ENCODE measurements at places on chromosomes 2 and 18. TPM values are rescaled to one million over a fixed set of nuclear protein-coding genes. Genes with fewer than 3 reads are reported as not detected.

The STAMBP gene
- 32.4 TPM for total RNA-seq

- DNase-seq: no peak
Observed at GRCh38 chr2:53490659-53491058, 276.9 kb upstream of the CHAC2 start.

The HRH4 gene
- not detected for total RNA-seq

DNA sequence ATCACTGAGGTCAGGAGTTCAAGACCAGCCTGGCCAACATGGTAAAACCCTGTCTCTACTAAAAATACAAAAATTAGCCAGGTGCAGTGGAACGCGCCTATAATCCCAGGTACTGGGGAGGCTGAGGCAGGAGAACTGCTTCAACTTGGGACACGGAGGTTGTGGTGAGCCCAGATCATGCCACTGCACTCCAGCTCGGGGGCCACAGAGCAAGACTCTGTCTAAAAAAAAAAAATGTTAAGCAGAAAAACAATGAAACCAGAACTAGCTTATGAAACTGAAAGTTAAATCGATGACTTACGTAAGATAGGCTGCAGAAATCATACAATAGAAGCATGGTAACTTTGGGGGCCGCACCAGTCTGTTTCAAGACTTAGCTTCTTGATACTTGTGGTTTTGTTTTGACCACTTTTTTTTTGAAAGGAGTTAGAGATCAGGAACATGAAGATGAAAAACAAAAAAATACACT is 6.2 kb upstream of the GPR155 start:
- DNase-seq: no peak

GRCh38 chr2:9630117-9630735 is 571 bp downstream of the YWHAQ start:
- peak; percentile 93 for DNase-seq

- no peak for DNase-seq
Observed at GRCh38 chr2:3656762-3657721, 958 bp upstream of the ALLC start.

DNA sequence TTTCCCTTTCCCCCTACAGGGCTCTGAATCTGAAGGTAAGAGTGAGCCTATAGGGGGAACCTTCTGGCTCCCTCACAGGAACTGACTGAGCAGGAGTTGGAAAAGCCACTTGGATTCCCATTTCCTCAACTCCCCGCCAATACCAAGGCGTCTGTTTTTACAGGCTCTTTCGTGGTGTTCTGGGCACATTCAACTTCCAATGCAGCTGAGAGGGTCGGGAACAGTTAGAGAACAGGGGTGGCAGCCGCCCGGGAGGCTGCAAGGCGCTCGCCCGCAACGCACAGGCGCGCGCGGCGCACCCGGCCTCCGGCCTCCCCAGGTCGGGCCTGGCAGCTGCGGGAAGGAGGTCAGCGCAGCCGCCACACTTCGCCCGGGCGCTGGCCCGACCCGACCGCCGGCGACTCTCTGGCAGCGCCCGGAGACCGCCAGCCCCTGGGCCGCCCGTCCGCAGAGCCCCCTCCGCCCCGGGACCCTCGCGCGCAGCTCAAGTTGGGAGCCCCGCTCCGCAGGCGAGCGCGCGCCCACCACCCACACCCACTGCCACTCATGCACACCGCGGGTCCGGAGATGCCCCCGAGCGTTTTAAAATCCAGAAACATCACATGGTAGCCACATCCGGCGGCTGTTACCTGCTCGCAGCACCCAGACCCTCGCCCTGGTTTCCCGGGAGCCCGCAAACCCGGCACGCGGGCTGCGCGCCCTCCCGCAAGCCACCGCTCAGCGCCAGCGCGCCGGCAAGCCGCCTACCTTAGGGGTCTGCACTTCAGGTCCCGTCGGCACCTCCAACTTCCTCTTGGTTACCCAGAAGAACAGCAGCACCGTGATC is 816 bp downstream of the GALNT14 start:
- DNase-seq: no peak

The SLC9A2 gene
- total RNA-seq: not detected

DNA sequence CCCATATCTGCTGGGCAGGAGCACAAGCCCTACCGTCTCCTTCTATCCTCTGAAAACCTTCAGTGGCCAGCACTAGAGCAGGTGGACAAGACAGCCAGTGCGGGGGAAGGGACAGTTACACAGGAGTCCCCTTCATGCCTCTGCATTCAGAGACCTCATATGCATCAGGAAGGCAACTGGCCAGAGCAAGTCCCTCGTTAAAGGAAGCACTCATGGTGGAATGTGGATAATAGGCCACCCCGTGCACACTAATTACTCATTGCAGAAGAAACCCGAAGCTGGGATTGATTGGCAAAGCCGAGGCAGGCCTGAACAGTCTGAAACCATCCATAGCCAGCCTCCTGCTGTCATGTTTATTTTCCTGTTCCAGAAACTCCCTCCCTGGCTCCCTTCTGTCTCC is 11.2 kb downstream of the KIAA2012 start:
- DNase-seq: no peak

GRCh38 chr2:24024018-24024417 is 14.1 kb downstream of the MFSD2B start:
- no peak for DNase-seq

- DNase-seq: peak; percentile 86
Observed at GRCh38 chr18:6561420-6561861, 146.7 kb upstream of the L3MBTL4 start.
